ENCODE measurements at places on chromosomes 2 and 18.

GRCh38 chr2:173828189-173829142 lies 136.7 kb downstream of the SP3 start:
- DNase-seq = no peak

- peak; percentile 43 for DNase-seq
Measured at GRCh38 chr18:43620936-43621335, 343.6 kb upstream of the SYT4 start.

DNA sequence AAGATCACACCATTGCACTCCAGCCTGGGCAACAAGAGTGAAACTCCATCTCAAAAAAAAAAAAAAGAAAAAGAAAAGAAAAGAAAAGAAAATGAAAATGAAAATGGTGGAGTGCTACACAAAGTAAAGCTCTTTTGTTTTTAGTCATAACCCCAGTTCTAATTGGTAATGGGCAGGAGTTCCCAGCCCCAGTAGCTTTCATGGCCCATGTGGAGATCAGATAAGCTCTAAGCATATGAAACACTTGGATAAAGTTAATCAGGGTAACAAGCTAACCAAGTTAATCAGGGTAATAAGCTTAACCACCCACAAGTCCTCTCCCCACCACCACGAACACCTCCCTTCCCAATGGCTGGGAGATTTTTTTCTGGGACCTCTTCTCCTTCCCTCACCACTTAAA lies 240.8 kb downstream of the BCL11A start:
- no peak for DNase-seq

DNA sequence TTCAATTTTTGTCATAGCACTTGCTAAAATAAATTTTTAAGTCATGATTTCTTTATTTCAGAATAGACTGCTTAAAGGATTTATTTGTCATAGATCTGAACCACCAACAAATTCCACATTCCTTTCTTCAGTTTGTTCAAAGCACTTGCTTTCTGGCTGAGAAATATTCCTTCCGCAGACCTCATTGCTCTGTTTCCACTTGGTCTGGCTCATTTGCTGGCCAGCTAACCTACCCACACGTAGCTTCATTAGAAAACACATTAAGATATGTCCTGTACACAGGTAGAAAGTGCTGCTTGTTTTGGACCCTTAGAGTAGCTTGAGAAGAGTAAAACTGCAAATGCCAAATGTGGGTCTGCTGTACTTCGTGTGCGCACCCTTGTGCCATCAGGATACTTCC lies 166.7 kb upstream of the EPAS1 start:
- no peak for DNase-seq

DNA sequence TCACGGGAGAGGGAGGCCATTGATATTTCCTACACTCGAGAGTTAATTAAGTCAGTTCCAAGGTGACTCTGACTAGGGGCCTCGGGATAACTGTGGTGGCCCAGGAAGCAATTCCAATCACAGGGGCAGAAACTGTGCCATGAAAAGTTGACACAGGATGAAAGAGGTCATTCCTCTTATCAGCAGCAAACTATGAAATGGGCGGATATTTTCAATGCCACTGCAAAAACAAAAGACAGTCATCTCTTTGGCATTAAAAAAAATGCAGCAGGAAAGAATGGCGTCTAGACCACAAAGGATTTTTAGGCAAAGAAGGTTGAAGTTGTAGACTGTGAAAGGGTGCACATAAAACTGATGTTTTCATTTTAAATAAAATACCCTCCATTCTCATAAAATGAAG lies 50.0 kb downstream of the TGIF1 start:
- no peak for DNase-seq

- no peak for DNase-seq
Measured at GRCh38 chr2:22812065-22812680, 572.8 kb upstream of the KLHL29 start.

- no peak for DNase-seq
Measured at GRCh38 chr2:107984707-107985106, 1.6 kb upstream of the SLC5A7 start.

DNA sequence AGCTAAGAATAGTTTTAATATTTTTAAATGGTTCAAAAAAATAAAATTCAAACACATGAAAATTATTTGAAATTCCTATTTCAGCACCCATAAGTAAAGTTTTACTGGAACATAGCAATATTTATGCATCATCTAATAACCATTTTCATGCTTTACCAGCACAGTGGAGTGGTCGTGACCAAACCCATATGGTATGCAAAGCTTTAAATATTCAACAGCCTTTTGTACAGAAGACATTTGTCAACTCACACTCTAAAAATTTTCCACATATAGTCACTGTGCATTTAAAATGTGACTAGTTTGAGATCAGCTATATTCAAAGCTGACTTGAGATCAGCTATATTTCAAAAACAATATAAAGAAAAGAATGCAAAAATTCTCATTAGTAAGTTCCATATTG lies 46.2 kb downstream of the PUM2 start:
- DNase-seq = no peak

- no peak for DNase-seq
Measured at GRCh38 chr18:35516789-35517188, 19.0 kb upstream of the INO80C start.

DNA sequence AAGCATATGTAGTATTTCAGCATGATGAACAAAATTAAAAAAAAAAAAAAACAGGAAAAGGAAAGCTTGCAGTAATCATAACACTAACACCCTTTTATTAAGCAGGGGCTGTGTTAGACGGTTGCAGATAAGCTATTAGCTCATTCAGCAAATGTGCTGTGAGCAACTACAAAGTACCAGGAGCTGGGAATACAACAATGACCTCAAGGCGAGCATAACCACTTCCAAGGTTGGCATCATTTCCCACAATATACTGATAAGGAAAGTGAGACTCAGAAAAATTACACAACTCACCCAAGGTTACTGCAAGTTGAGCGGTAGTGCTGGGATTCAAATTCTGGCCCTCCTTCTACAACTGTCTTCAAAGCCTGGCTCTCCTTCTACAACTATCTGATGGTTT lies 38.2 kb upstream of the ACTR3 start:
- DNase-seq = no peak

- DNase-seq = peak; percentile 3
Measured at GRCh38 chr2:224646242-224646846, 61.2 kb upstream of the CUL3 start.

DNA sequence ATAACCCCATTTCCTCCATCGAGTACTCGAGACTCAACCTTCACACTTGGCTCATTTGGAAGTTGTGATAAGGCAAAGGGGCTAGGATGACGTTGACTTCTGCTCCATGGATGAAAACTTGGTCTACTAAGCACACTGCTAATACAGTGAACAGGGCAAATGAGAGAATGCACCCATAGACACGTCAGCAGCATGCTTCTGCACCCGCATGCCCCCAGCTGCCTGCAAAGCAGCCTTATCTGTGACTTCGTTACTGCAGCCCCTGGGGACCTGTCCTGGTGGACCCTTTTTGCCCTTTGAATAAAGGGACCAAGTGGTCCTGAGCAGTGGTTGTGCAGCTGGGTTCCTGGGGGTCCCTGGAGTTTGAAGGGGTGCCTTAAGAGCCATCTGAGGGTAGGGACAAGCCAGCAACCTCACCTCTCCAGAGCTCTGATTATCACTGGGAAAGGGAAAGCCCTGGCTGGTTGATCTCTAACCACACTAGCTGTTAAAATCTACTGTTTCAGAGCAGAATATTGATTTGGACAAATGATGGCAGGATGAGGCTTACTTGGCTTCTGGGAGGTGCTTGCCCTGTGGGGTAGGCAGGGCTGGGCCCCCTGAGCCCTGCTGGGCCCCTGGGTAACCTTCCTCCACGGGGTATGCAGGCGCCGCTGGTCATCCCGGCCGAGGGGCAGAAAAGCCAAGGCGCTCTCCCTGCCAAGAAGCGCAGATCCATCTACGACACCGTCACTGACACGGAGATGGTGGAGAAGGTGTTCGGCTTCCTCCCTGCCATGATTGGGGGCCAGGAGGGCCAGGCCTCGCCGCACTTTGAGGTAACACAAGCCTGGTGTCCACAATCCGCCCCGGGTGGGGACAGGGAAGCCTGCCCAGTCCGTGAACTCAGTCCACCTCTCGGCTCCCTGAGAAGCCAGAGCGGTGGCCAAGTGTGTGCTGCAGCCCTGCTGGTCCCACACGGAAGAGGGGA lies 37.6 kb upstream of the GPR17 start:
- DNase-seq = no peak

- no peak for DNase-seq
Measured at GRCh38 chr2:12759248-12759647, 42.5 kb downstream of the TRIB2 start.

- DNase-seq = no peak
Measured at GRCh38 chr18:10386956-10387355, 67.5 kb upstream of the APCDD1 start.

DNA sequence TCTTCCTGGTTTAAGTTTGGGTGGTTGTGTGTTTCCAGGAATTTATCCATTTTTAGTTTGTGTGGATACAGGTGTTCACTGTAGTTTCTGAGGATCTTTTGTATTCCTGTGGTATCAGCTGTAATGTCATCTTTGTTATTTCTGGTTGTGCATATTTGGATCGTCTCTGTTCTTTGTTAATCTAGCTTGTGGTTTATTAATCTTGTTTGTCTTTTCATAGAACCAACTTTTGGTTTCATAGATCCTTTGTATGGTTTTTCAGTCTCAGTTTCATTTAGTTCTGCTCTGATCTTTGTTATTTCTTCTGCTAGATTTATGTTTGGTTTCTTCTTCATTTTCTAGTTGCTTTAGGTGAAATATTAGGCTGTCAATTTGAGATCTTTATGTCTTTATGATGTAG lies 202.4 kb upstream of the ZSWIM2 start:
- DNase-seq = no peak

GRCh38 chr18:34726286-34727004 lies 16.3 kb downstream of the DTNA start:
- DNase-seq = no peak

DNA sequence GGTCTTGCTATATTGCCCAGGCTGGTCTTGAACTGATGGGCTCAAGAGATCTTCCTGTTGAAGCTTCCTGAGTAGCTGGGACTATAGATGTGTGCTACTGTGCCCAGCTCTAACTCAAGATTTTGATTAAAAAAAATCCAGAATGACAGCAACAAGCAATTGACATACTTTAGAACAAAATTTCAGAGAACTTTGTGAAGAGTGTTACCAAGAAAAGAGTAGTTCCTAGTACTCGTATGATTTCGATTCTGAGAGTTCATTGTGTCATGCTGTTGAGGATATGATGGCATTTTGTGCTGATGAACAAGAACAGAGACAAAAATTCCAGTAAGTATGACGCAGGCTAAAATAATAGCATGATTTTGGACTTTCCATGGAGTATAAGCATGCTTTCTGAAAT lies 90.2 kb upstream of the TWSG1 start:
- DNase-seq = no peak

- DNase-seq = no peak
Measured at GRCh38 chr2:104794441-104794840, 59.5 kb upstream of the POU3F3 start.

GRCh38 chr2:127326289-127326945 lies 32.5 kb upstream of the ERCC3 start:
- no peak for DNase-seq

- DNase-seq = no peak
Measured at GRCh38 chr2:233076749-233077148, 16.6 kb downstream of the INPP5D start.

DNA sequence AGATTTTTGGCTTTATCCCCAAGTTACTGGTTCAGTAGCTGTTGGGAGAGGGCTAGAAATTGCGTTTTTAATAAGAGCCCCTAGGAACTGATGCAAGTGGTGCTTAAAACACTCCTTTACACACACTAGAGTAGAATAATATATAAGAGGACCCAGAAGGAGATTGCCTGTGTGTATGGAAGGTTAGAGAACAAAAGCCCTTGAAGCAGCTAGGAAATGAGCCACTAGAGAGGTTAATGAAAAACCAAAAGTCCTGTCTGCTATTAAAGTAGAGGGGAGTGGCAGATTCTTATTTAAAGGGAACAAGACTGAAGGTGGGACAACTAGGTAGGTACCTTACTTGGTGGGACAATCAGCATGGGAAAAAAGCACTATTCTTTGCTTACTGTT lies 14.4 kb upstream of the SLC39A10 start:
- DNase-seq = no peak

- DNase-seq = no peak
Measured at GRCh38 chr2:215598376-215598975, 162.6 kb upstream of the FN1 start.

DNA sequence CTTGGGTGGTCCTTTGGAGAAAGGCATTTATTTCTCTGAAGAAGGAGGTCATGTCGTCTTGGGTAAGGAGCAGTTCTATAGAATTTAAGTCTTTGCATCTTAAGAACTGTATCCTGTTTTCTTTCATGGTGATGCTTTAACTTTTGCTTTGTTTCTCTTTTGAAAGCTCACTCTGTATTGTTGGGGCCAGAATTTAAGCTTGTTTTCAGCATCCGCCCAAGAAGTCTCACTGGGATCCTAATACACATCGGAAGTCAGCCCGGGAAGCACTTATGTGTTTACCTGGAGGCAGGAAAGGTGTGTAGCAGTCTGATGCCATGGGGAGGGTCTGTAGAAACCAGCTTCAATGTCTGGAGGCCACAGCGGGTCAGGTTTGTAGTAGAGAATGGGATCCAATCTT lies 64.7 kb upstream of the TTC39C start:
- DNase-seq = no peak

DNA sequence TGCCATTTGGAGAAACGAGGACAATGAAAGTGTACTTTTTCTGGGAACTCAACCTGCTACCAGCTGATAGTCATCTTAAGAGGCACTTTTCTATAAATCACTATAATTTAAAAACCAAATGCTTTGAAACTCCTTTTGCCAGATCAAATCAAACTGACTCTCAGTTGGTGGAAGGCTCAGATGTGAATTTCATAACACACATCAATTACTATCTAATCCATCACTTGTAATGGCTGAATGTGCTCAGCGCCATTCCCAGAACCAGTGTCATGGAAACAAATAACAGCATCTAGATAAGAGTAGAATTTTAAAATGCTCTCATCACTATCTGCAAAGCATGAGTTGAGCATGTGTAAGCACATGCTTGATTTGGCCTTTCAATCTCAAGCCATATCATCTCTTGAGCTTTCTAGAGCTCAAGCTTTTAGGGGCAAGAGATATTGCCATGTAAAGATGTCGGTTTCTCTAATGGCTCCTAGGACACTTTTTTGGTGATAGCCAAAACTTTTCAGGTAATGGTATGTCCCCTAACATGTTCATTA lies 223.1 kb upstream of the ACVR2A start:
- DNase-seq = no peak

DNA sequence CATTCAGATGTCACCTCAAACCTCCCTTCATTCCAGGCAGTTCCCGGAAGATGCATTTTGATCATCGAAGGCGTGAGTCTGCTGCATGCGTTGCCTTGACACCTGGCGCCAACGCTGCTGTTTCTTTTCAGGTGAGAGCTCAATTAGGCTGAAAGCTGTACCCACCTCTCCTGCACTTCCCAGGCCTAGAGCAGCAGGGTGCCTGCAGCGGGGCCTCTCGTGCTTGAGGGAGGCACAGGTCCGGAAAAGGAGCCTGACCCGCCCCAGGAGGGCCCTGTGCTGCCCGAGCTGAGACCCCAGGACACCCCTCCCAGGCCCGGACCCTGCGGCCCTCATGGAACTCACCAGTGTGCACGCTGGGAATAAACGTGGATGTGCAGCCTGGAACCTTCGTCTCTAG lies 31.4 kb upstream of the KCNG2 start:
- DNase-seq = no peak

GRCh38 chr2:141523199-141523598 lies 607.6 kb downstream of the LRP1B start:
- DNase-seq = no peak

GRCh38 chr2:233247744-233248143 lies 3.7 kb upstream of the ATG16L1 start:
- no peak for DNase-seq

GRCh38 chr2:120919771-120920453 lies 184.2 kb downstream of the GLI2 start:
- no peak for DNase-seq

GRCh38 chr2:39008665-39009064 lies 112.2 kb downstream of the SOS1 start:
- no peak for DNase-seq

Measured in NCI-H524 (cell line).